Inflammatory macrophage treated with lipopolysaccharide for 4 hours (primary cell): ENCODE measurements at places on chromosomes 5 and 9.
A peak's percentile ranks its signal among the peaks of the same experiment; 100 is the strongest.

GRCh38 chr5:150149618-150150017, 6.0 kb downstream of the PDGFRB start:
- no peak for DNase-seq

DNA sequence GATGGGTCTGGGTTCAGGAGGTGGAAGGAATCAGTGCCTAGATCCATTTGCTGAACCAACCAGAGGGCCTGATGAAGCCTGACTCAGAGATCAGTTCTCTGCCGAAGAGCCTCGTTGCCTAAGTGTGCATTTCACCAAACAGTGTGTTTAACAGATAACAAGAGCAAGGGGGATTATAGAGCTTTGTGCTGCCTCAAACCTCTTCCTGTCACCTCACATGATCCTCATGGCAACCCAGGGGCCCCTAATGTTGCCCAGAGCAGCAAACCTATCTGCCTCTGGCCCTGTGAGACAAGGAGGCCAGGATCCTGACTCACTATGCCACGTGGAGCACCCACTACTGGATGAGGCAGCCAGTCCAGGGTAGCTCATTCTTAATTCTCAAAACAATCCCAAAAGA, 66.3 kb upstream of the EPB41L4B start:
- DNase-seq = no peak

DNA sequence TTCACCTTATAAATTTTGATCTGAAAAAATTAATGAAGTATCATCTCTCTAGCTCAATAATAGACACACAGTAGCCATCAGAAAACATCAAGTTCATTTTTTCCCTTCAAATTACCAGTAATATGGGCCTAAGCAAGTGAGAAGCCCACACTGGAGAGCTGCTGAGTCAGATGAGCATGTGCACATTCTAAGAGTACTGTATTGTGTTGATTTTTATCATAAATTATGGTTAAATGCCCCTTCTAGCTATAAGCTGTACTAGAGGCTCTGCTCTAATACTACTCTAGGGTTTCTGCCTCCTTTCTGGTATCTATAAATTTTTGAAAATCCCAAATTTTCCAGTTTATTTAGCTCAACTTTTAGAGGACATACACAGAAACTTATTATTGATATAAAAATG, 42.1 kb upstream of the TYRP1 start:
- DNase-seq = no peak

- no peak for DNase-seq
Observed at GRCh38 chr9:134502809-134503211, 138.8 kb upstream of the COL5A1 start.

GRCh38 chr9:87515588-87516221, 18.0 kb downstream of the DAPK1 start:
- no peak for DNase-seq

DNA sequence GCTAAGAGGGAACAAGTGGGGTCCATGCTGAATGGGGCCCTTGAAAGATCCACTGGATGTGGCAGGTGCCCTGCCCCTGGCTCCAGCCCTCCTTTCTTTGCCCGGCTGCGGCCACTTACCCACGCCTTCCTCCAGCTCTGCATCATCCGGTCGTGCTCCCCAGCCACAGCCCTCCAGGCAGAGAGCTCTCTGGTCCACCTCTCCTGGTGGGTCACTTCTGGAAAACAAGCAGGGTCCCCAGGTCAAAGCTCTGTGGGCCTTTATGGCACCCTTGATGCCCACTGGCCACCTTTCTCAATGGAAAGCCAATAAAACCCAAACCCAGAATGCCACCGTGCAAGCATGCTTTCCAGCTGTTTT, 45.0 kb downstream of the SECISBP2 start:
- no peak for DNase-seq

- DNase-seq = no peak
Observed at GRCh38 chr9:6880626-6881025, 122.9 kb downstream of the KDM4C start.

GRCh38 chr5:96111080-96111756, 149.6 kb upstream of the ELL2 start:
- no peak for DNase-seq

DNA sequence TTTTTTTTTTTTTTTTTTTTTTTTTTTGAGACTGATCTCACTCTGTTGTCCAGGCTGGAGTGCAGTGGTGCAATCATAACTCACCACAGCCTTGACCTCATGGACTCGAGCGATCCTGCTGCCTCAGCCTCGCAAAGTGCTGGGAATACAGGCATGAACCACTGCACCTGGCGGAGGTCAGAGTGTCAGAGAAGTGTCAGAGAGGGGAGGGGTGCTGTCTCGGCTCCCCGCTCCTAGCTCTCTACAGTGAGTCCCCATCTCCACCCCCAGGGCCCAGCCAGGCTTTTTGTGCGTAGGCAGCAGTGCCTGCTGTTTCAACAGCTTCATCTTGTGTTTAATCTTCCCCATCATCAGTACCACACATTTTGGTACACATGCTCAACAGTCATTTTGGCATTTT, 38.3 kb downstream of the SAR1B start:
- DNase-seq = no peak

DNA sequence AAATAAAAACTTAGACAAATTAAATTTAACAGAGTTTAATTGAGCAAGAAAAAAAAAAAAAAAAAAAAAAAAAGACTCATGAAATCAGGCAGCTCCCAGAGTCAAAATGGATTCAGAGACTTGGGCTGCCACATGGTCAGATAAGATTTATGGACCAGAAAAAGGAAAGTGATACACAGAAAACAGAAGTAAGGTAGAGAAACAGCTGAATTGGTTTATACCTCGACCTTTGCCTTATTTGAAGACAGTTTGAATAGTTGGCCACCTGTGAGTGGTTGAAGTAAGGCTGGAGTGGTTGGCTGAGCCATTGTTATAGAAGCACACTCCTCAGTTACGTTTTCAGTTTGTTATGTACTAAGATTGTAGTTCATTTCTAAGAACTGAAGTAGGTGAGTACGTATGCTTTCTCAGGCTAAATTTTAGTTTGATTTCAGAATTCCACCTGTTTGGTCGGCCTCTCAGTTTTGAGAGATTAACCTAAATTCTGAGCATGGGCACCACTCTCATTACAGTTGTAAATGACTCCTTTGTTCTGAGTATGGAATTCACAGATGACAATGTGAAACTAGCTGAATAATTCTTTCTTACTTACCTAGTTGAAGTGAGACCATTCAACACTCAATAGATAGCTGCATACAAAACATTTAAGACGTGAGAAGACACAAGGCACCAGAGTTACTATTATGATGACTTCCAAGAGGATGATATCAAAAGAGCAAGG, 149.0 kb downstream of the AOPEP start:
- no peak for DNase-seq

GRCh38 chr9:94029932-94030317, 54.3 kb upstream of the PTPDC1 start:
- no peak for DNase-seq

DNA sequence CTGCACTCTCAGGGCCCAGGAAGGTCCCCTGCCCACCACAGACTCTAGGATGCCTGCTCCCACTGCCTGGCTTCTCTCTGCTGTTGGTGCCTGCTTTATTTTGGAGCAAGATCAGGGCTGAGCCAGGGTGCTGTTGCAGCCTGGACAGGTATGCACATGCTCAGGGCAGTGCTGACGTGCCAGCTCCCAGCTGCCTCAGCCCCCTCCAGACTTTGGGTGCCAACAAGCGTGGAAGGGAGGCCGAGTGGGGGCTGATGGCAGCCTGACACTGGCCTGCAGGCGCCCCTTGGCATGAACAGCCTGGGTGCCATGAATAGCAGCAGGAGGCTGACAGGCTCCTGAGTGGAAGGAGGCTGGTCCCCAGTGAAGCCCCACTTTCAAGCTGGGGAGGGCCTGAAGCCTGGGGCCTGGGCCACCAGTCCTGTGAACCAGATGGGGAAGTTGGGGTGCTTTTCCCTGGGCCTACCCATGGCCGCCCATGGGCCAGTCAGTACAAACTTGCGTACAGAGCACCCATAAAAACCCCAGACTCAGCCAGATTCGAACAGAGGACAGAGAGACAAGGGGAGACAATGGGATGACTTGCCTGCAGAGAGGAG, 6.8 kb downstream of the AMBP start:
- DNase-seq = no peak

DNA sequence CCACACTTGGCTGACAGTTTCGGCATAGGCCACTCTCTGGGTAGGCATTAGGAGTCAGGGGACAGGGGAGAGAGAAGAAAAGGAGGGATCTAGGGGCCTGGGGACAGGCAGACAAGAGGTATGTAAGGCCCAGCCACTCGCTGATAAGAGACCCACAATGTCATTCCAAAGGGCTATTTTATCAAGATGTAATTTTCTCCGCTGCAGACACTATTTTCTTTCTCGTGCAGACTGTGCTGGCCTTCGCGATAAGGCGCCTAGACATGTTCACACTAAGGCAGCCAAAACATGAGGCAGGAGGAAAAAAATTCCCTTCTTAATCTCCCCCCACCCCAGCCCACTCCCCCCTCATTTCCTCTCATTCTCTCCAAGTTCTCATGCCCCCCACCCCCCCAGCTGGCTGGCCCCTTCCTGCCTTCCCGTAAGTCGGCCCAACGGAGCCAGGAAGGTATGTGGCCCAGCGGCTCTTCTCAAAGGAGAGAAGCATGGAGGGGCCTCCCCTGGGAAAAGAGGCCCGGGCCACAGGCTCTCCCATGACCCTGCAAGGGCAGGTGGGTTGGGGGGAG, 44.9 kb upstream of the SYNPO start:
- DNase-seq = no peak

DNA sequence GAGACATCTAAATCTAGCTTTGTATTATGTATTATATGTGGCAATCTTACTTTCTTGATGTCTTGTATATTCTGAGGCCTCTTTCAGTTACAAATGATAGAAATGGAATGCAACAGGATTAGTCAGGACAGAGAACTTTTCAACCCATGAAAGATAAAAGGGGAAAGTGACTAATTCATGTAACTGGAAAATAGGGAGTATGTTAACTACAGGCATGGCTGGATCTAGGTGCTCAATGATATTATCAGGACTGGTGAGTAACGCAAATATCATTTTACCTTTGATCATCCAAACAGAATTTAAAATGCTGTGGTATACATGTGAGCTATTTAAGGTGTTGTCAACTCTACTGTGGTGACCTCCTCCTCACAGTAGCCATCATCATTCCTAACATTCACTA, 215.7 kb upstream of the GLRA1 start:
- no peak for DNase-seq

DNA sequence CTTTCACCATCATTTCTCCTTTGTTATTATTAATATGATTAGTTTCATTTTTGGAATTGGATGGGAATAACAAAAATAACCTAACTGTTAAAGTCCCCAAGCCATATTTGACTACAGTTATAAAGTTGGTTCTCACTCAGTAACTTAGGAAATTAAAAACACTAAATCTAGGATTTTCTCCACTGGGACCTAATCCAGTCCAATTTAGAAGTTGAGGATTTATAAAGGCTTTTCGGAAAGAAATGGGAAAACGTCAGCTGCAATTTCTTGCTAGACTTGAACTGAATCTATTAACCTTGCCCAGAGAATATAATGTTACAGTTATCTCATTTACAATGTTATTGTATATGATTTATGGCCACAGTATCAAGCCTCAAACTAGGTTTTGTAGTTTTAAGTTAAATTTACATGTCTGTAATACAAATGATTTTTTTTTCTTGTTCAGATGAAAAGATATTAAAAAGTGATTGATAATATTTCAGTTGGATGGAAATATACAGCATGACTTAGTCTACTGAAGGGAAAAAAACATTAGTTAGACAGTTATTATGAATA, 524.3 kb upstream of the GRAMD2B start:
- DNase-seq = no peak

DNA sequence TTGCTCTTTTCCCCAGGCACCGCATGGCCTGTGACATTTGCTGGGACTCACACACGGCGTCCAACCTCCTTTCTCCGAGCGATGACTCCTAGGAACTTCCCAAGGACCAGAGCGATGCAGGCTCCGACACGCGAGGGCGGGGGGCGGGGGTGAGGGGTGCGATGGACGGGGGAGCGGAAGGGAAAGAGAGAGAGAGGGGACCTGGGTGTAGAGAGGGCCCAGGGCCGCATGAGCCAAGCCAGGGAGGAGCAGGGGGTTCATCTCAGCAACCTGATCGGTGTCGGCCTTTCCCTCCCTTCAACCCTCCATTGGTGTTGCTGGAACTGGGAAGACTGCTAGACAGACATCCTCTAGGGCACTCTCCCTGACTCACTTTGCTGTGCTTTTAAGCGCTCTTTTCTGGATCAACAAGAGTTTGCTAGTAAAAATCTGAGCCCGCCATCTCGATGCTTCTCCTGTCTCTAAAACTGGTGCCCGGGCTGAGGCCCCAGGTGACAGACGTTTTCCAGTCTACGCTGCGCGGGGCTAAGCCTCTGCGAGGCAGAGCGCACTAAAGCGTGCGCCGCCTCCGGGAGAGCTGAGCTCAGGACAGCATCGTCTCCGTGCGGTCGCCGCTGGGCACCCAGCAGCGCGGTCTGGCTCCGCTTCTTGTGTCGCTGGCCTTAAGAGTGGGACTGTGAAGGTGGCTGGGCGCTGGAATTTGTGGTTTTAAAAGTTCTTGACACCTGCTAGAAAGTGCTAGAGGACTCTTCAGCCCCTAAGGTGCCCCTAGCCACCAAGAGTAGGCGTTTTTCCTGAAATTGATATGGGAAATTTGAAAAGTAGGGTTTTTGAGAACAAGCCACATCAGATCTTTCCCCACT, 1.0 kb upstream of the TSLP start:
- no peak for DNase-seq

DNA sequence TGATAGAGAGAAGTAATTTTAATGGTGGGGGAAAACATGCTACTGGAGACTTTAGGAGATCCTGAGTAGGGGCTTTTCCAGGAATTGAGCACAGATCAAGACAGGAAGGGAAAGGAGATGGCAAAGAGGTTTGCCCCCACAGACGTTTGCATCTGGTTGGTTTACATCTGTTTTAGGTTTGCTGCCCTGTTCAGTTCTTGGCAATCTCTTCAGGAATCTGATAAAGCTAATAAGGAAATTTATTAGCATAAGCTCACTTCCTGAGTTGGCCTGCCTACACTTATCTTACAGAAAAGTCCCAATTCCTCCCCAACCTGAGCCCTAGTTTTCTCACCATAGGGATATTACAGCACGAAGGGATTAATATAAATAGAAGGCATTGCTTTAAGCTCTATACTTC, 3.4 kb upstream of the CFAP95 start:
- DNase-seq = no peak

GRCh38 chr9:101065930-101066329, 37.4 kb downstream of the PLPPR1 start:
- no peak for DNase-seq

GRCh38 chr5:140800816-140801493, at the start of gene PCDHA3:
PCDHA3 (plus strand) TSS chr5:140801057.
- no peak for DNase-seq

DNA sequence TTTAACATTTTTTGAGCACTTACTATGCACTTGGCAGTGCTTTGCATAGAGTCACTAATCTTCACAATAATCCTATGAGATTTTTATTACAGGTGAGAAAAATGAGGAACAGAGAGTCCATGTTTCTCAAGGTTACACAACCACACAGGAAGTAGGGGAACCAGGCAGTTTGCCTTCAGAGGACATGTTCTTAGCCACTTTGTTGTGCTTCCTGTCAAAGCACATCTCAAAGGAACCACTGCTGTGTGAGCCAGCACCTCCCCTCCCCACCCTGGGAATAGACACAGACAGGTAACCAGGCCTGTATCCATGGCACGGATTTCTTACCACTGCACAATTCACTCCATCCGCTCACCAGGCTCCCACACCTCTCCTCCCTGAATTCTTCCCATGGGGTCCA, 6.3 kb upstream of the DNAJB5 start:
- peak; percentile 29 for DNase-seq
